ENCODE measurements at places on chromosomes 2 and 18.
A peak's percentile ranks its signal among the peaks of the same experiment; 100 is the strongest.

DNA sequence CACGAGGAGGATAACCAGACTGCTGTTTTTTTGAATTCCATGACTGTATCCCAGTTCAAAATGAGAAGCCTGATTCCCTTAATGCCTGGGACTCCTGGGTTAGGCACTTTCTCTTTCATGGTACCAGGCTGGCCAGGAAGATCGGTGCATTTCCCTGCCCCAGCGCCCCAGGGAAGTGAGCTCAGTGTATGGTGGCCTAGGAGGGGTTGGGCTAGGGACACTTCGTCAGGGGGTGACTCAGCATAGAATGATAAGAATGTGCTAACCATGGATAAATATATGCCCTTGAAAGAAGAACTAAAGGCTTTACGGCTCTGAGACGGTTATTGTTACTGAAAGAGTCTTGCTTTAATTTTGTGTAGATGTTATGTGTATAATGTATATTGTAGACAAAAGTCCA lies 27.5 kb upstream of the FAM237A start:
- ATAC-seq = no peak

DNA sequence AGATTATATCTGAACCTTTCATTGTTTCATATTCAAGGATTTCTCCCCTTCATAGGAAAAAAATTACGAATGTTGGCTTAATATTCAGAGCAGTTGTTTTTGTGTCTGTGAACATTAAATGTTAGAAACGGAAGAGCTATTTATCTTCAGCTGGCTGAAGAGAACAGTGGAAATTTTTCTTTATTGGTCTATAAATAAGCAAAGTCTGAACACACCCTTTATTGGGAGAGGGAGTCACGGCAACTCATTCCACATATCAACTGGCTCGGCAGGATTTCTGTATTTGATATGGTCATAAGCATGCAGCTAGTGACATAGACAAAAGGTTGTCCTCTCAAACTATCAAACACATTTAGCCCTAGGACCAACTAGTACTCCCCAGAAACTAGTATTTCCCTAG lies 468.4 kb upstream of the HNRNPA3 start:
- ATAC-seq = no peak

- ATAC-seq = peak; percentile 72
Measured at GRCh38 chr2:88857951-88858411, 166.5 kb downstream of the RPIA start.

DNA sequence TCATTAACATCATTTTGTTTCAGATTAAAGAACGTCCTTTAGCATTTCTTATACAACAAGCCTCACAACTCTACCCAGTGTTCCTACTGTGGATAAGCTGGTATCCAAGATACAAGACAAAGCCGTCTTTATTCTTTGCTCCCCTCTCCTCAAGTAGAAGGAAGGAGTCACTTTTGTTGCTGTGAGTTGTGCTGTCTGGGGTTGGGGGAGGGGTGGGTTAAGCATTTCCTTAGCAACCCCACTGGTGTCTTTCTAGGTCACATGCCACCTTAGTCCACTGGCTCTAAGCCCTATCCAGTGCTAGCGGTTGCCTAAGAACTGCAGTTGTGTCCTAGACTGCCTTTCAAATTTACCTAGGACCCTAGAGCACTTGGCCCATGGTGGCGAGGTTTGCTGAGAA lies 155.6 kb upstream of the PIEZO2 start:
- no peak for ATAC-seq

GRCh38 chr2:52135235-52135634 lies 1103.3 kb upstream of the NRXN1 start:
- ATAC-seq = no peak

- ATAC-seq = no peak
Measured at GRCh38 chr2:240819858-240820606, at the start of gene KIF1A. TSS of gene KIF1A (minus strand) at chr2:240820219. CDS start at chr2:240797752, 22,467 bp downstream.

DNA sequence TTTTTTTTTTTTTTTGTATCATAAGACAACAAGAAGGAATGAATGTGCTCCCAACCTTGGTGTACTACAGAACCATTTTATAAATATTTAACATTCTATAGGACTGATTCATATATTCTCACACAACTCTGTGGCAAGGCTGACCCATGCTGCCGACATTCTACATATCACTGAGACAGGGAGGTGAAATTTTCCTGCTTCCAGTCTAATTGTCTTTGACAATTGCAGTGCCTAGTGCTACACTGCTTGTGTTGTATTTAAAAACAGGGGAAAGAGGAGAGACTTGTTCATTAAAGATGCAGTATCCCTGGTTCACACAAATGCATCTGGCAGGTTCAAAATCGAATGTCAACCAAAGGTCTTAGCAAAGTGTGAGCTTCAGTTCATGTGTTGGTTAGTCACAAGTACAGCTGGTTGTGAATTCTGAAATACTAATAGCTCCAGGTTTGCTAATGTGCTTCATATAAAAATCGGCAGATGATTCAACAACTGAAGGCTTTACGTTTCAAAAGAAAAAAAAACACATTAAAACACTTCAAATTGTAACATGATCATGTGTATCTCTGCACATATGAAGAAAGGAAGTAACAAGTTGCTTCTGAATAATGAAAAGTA lies 130.8 kb downstream of the FIGN start:
- ATAC-seq = no peak

- ATAC-seq = no peak
Measured at GRCh38 chr2:156563994-156564753, 128.0 kb downstream of the GPD2 start.

GRCh38 chr2:105379741-105380186 lies 19.1 kb downstream of the FHL2 start:
- no peak for ATAC-seq

GRCh38 chr2:24763843-24764242 lies 29.3 kb downstream of the PTRHD1 start:
- no peak for ATAC-seq

- ATAC-seq = no peak
Measured at GRCh38 chr2:46769809-46770208, 145.8 kb downstream of the MCFD2 start.

DNA sequence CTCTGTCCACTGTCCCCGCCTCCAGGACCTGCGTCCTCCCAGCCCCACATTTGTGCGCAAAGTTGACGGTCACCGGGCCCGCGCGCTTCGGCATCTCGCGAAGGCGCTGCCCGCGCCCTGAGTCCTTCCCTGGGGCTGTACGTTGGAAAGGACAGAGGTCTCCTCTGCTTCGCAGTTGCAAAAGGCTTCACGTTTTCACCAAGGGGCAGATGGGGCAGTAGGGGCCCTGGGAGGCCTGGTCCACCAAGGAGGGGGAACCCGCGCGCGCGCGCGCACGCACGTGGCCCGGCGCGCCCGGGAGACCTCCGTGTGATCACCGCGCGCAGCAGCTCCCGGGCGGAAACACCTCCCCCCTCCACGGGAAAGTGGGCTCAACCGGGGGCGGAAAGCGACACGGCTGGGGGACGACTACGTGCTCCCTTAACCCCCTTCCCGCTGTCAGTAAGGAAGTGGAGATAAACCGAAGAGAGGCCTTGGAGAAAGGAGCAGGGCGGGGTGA lies 21.9 kb downstream of the TEX44 start:
- ATAC-seq = peak; percentile 27

GRCh38 chr2:150046211-150046610 lies 441.3 kb downstream of the RND3 start:
- ATAC-seq = no peak

DNA sequence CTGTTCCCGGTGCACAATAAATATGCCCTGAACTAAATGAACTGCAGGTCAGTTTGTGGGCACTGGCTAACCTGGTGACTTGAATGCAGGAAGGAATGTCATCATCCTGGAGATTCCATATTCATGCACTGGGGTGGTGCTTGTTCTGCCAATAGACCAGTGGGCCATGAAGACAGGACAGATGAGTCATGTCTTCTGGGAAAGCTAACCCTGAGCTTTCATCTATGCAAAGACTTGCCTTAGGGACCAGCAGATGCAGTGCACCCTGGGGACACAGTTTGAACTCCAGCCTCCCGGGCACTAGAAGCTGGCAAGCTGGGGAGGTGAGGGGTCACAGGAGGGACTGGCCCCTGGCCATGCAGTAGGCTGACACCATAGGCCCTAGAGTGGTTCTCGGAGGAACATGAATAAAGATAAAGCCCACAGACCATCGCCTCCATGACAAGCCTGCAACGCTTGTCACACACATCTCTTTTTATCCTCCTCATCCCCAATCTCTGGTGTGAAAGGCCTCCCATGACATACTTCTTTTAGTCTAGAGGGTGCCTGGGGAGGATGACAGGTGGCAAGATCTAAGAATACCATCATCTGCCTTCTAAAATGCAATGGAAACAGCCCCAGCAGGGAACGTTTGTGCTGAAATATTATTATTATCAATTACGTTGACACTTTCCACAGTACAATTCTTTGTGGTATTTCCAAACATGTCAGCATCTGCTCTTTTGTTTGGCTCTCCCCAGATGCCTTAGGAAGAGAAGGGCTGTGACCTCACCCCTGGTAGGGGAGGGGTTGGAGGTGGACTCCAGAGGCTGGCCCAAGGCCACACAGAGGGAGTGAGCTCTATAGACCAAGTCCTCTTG lies 267.4 kb upstream of the RAB6C start:
- ATAC-seq = peak; percentile 22

DNA sequence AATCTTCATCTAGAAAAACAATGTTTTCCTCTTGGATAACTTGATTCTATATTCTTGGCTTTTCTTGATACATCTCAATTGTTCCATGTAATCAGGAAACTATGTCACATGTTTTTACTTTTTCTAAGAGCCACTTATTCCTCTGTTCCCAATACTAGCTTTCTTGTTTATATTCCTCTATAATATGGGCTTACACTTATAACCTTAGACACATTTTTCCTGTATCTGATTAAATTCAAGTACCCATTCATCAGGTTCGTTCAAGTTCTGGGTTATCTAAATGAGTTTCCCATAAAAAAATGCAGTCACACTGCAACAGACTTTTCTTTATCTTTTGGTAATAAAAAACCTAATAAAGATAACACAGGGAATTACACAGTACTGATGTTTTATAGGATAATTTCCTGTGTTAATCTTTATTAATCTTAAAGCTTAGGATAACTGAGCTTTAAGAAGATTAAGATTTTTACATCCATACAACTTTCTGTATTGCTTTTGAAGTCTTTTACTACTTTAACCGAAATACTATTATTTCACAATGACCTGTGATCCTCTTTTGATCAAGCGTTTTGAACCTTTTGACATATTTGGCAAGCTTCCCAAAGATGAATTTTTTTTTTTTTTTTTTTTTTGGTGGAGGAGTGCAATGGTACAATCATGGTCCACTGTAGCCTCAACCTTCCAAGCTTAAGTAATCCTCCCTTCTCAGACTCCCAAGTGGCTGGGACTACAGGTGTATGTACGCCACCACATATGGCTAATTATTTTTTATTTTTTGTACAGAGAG lies 44.3 kb upstream of the C2orf66 start:
- no peak for ATAC-seq

GRCh38 chr18:23938043-23938756 lies 76.4 kb upstream of the TTC39C start:
- ATAC-seq = peak; percentile 72

DNA sequence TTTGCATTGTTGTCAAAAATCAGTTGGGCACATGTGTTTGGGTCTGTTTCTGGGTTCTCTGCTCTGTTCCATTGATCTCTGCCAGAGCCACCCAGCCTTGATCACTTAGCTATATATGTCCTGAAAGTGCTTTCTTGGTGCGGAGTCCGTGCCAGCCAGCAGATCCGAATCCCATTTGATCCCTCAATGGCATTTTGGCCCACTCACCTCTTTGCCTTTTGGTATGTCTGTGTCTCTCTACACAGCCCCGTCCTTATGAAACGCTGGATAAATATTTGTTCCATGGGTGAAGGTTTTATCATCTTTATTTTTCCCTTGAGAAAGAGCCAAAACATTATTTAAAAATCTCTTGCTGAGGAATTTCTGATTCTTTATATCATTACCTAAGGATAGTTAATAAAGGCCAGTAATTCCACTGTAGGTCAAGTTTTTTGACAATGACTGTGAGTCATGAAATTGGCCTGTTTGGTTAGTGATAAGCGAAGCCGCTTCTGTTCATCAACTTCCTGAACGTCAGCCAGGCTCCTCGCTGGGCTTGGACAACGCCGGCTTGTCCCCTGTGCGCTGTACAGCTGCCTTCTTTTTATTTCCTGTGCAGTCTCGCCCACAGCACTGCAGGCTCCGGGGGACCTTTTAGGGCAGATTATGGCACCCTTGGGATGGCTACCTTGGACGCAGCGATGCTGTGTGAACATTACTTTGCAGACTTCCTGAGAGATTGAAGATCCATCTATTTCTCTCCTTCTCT lies 24.9 kb downstream of the MTCL1 start:
- ATAC-seq = no peak

- no peak for ATAC-seq
Measured at GRCh38 chr2:10989151-10989550, 77.4 kb downstream of the KCNF1 start.

GRCh38 chr2:89797320-89798038 lies 1106.0 kb downstream of the RPIA start:
- ATAC-seq = no peak

DNA sequence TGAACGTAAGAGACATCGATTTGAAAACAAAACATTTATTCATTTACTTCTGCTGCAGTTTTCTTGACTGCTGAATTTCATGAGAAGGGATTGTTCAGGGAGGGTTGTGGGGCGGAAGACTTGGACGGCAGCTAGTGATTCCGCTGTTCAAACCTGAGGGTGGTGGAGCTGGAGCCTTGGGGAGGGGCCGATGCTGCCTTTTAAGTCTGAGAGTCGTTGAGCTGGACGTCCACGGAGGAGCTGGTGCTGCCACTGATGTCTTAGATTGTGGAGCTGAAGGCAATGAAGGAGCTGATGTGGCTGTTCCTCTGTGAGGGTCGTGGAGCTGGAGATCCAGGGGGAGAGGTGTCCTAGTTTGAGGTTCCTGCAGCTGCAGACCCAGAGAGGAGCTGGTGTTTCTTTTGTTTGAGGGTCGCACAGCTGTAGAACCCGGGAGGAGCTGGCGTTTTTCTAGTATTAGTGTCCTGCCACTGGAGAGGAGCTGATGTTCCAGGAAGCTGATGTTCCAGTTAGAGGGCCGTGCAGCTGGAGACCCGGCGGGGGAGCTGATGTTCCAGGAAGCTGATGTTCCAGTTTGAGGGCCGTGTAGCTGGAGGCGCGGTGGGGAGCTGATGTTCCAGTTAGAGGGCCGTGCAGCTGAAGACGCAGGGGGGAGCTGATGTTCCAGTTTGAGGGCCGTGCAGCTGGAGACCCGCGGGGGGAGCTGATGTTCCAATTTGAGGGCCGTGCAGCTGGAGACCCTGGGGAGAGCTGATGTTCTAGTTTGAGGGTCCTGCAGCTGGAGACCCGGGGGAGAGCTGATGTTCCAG lies 150.9 kb downstream of the RTP5 start:
- no peak for ATAC-seq

All from stimulated activated memory B cell treated with anti-CD40 and anti-IgM and Interleukin-4, amounts not matched to agents 10 μg/mL and 1 μg/mL and 100 μg/mL, for 72 hours (primary cell).